ENCODE measurements at places on chromosomes 2 and 18. TPM values are rescaled to one million over a fixed set of nuclear protein-coding genes. Genes with fewer than 3 reads are reported as not detected.

Gene LINC00305
- not detected for polyA plus RNA-seq

Gene PLGLB1
- polyA plus RNA-seq, result 0.81 TPM

Gene SOS1
- 6.5 TPM for polyA plus RNA-seq

Gene TEKT4
- not detected for polyA plus RNA-seq

Gene SOWAHC
- 2.2 TPM for polyA plus RNA-seq

Data from adrenal gland (tissue), 19 donors.